CD8-positive, alpha-beta memory T cell (primary cell): ENCODE measurements at places on chromosomes 6 and 20. TPM values are rescaled to one million over a fixed set of nuclear protein-coding genes. Genes with fewer than 3 reads are reported as not detected.

Gene MATN4
- total RNA-seq: 0.22 TPM

DNA sequence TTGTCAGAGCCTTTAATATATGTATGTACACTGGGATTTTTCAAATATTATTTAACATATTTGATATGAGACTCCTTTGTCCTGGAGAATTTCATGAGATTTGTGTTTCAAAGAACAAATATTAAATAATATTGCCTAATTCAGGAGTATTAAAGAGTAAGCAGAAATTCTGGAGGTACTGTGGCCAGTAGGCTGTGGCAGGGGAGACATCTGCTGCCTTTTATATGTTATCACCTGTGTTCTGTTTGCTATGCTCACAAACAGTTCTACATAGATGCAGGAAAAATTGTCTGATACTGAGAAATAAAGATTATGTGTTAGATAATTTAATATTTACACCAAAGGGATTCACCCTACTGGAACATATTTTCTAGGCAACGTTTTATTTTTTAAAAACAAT is 395.4 kb upstream of the SLC35B3 start:
- no peaks in the 10 kb centered on the region for H3K4me1 ChIP-seq
- DNase-seq: no peak
- no peaks in the 10 kb centered on the region for H3K27me3 ChIP-seq
- H3K27ac ChIP-seq: no peak overlapping the region

Gene SLC26A8
- total RNA-seq: not detected

Gene VEGFA
- 16.4 TPM for total RNA-seq

Gene PAQR8
- total RNA-seq: 11.7 TPM

Gene MYCT1
- not detected for total RNA-seq

GRCh38 chr6:7188492-7188891 is 80.7 kb downstream of the RREB1 start:
- peaks cover 14% of the 10 kb centered on the region for H3K36me3 ChIP-seq
- H3K27me3 ChIP-seq: no peaks in the 10 kb centered on the region
- no peaks in the 10 kb centered on the region for H3K4me1 ChIP-seq
- H3K4me3 ChIP-seq: no peak overlapping the region
- DNase-seq: no peak
